Caco-2 (cell line): ENCODE measurements at places on chromosomes 13 and 19. TPM values are rescaled to one million over a fixed set of nuclear protein-coding genes. Genes with fewer than 3 reads are reported as not detected.

Gene CACNG7
- not detected in 2 replicates for total RNA-seq

Gene OR7C1
- not detected in 2 replicates for total RNA-seq

Gene HIPK4
- total RNA-seq, result not detected in 2 replicates

Gene TMIGD2
- total RNA-seq, result not detected in 2 replicates

Gene CLDND2
- total RNA-seq, result 1.6 TPM in 1 of 2 replicates, not detected in the other

Gene NLRP4
- not detected in 2 replicates for total RNA-seq

Gene C3
- total RNA-seq, result 19.3 and 21.7 TPM in 2 replicates

Gene OR10H1
- total RNA-seq, result not detected in 2 replicates
